ENCODE measurements at places on chromosomes 3 and 15.

DNA sequence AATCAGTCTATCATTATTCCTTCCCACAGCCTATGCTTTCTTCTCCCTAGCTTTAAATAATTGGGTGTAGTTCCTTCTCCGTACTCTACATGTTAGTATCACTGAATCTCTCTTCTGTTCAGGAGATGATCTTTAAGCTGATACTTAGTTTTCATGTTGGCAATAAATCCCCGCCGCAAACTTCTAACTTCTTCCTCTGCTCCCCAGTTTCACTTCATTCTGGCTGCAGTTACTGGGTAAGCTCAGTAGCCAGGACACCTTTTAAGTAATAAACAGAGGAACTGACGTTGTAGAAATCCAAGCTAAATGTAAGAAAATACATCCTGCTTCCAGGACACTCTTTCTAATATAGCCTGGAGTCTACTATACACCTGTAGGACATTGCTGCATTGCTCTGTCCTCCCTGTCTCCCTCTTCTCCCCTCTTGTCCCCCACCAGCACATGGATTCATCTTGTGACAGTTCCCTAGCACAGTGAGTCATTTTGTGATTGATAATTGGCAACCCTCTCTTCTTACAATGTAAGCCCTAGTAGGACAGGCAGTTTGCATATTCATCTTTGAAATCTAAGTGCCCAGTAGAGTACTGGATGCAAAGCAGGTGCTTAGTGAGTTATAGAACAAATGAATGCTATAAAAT is 598.2 kb downstream of the UNC13C start:
- no peak for DNase-seq

- no peak for DNase-seq
These were observed 261.8 kb upstream of the GOLGA6L4 start for GRCh38 chr15:83973816-83974215.

GRCh38 chr3:33795856-33796536 is 2.4 kb upstream of the PDCD6IP start:
- no peak for DNase-seq

GRCh38 chr15:55909036-55909811 is 84.2 kb downstream of the NEDD4 start:
- no peak for DNase-seq

- no peak for DNase-seq
These were observed 15.2 kb downstream of the ARPP21 start for GRCh38 chr3:35654476-35654875.

- no peak for DNase-seq
These were observed 707.8 kb upstream of the GOLIM4 start for GRCh38 chr3:168803536-168803935.

DNA sequence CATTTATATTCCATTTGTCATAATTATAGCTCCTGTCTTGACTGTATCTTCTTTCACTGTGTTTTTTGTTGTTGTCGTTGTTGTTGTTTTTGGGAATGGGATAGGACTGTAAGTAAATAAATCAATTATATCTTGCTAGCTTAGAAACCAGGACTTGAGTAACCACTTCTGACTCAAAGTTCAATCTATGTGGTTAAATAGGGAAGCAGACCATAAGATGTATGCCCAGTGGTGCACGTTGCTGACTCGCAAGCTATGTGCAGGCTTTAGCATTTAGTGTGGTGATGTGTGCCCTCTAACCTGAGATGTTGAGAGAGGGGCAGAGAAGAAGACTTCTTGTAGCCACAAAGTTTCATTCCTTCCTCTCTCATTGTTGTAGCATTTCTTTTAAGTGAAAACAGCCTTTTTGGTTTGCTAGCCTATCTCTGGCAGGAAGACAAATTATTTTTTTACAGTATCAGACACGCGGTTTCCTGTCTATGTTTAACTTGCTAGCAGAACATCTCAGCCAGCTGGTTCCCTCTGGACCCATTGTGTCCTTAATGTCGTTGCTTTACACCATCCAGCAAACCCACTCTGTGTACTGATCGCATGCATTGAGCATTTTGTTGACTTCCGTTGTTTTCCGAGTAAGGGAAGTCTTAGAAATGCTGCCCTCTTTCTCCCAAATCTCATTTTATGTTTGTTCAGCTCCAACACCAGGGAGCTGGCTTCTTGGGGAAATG is 52.1 kb downstream of the TGFBR2 start:
- no peak for DNase-seq

- no peak for DNase-seq
These were observed 1351.5 kb downstream of the ZPLD1 start for GRCh38 chr3:103786296-103786695.

DNA sequence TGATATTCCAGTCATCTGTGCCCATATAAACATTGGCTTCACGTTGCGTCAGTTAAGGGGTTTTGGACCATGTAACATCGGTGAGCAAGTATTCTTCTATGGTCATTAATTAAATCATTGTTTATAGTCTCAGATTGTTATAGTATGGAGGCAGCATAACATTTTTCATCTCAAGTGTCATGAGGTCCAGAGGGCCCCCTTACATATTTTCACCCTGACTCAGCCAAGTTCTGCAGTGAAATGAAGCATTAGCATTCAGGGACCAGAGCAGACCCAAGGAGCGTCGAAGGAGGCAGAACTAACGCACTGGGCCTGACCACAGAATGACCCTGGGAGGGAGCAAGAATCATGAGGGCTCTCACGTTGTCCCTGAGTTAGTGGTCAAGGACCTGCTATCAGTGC is 171.5 kb downstream of the LRTM1 start:
- no peak for DNase-seq

DNA sequence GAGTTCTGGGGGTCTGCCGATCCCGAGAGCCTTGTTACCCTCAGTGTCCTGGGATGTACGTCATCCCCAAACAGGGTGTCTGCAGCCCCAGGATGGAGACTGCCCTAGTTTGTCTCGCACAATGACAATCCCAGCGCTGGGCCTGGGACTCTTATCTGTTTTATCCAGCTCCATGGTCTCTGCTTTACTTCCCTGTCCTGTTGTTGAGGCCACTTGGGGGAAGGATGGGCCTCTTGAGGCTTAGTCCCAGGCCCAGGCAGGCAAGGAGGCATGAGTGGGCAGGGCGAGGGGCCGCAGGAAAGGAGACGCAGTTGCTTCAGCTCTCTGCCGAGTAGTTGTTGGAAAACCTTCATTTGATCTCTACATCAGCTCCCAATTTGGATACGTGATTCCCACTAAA is 17.4 kb downstream of the SMAD6 start:
- no peak for DNase-seq

Data from NCI-H69 (cell line).